ENCODE measurements at places on chromosomes 1 and 21.

- no peak for DNase-seq
Observed at GRCh38 chr1:200217703-200218102, 190.2 kb downstream of the NR5A2 start.

DNA sequence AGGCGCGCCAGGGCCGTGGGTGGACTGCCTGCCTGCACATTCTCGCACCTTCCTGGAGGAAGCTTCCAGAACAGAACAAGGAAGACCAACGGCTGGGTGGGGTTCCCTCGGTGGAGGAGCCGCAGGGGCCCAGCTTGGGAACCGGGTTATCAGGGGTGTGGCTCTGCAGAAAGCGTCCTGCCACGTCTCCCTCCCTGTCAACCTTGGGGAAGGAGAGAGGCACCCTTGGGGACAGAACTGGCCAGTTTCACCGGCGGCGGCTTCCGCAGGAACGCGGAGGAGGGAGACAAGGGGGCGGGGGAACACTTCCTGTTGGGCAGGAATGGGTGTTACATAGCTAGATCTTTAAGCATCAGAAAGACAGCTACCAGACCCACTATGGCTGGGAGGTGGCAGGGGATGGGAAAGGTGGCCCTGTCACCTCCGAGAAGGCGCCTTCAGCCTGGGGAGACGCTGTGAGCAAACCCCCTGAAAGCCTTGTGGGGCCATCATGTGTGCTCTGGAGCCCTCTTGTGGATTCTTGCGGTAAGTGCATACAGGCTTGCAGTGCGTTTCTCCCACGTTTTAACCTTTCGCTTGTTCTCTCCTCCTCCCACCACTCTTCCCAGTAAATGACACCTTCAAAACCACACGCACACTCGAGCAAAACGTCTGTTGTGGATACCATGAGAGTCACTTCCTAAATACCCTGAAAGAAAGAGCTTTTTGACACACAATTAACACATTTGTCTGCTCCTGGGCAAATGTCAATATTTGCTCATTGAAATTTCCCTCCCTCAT is 3.8 kb upstream of the PLEKHA6 start:
- DNase-seq = peak; percentile 73

DNA sequence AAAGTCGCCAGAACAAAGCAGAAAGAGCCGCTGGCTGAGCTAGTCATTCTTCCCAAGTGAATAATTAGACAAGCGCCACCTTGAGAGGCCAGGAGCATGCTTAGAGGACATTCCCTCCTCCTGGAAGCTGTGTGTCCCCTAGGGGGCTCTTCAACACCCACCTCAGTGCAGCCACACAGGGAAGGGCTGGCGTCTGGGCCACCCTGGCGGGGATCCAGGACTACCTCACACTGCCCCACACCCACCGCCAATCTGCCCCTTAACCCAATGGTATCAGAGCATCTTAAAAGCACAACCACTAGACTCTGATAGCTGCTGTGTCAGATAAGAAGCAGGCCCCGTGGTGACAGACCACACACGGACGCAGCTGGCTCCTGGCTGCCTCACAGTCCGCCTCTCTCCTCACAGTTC is 24.9 kb downstream of the SETD4 start:
- DNase-seq = no peak

GRCh38 chr1:197618061-197618460 is 157.2 kb downstream of the DENND1B start:
- DNase-seq = no peak

- DNase-seq = no peak
Observed at GRCh38 chr21:44303490-44303981, 3.7 kb downstream of the PFKL start.

DNA sequence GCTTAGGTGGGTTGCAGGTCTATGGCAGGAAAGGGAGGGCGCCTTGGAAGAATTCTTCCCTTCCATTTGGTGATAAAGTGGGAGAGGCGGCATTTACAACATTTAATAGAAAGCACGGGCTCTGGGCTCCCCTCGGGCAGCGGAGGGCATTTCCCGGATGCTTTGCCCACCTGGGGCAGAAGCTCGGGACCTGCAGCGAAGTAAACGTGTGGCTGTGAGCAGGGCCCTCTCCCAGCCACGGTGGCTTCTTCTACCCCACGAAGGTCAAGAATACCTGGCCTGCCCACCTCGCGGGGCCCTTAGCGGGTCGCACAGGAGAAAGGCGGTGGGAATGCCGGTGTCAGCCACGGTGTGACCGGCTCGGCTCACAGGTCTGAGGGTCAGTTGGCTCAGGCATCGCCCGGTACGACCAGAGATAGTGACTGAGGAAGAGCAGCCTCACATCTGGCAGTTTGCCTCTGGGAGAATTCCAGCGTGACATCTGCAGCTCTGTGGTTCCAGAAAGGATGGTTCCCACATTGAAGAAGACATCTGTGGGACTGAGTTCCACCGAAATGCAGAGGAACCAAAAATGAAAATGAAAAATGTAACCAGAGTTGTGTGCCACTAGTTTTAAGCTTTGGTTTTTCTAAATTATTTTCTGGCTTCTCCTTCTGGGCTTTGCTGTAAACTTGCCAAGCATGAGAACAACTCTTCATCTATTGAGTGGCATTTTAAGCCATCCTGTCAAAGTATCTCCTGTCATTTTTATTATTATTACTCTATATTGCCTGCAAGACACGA is 720 bp upstream of the F3 start:
- DNase-seq = no peak

DNA sequence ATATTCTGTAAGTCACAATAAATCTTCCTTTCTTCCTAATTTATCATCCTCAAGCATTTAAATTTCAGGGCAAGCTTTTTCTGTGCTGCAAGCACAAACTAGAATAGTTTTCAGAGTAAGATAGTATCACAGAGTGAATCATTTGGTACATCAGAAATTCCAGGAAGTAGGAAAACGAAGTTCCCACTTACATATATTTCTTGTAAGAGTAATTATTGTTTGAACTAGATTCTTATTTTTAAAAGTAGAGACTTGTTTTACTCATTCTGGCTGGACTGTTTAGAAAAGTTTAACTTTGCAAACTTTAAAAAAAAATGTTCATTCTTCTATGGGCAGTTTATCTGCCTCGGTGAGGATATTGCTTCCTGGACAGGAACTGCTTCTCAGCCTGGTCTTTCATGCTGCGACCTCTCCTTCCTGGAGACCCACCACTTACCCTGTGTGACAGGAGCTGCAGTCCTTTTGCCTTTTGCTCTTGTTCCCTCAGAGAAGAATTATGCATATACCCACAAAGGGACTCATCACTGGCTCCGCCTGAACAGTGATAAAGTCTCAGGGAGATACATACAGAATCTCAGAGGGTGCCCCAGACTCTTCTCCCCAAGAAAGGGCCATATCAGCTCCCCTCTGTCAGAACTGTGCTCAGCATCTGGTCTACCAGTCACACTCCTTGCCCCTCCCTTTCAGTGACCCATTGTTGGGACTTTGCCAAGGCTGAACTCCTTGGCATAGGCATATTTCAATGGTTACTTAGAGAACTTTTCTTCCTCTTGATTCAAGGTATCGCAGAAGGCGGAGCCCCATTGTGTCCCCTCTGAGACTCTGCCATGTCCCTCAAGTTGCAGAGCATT is 102.7 kb upstream of the CD55 start:
- no peak for DNase-seq

GRCh38 chr1:84505493-84506001 is 639 bp upstream of the SPATA1 start:
- DNase-seq = peak; percentile 69

DNA sequence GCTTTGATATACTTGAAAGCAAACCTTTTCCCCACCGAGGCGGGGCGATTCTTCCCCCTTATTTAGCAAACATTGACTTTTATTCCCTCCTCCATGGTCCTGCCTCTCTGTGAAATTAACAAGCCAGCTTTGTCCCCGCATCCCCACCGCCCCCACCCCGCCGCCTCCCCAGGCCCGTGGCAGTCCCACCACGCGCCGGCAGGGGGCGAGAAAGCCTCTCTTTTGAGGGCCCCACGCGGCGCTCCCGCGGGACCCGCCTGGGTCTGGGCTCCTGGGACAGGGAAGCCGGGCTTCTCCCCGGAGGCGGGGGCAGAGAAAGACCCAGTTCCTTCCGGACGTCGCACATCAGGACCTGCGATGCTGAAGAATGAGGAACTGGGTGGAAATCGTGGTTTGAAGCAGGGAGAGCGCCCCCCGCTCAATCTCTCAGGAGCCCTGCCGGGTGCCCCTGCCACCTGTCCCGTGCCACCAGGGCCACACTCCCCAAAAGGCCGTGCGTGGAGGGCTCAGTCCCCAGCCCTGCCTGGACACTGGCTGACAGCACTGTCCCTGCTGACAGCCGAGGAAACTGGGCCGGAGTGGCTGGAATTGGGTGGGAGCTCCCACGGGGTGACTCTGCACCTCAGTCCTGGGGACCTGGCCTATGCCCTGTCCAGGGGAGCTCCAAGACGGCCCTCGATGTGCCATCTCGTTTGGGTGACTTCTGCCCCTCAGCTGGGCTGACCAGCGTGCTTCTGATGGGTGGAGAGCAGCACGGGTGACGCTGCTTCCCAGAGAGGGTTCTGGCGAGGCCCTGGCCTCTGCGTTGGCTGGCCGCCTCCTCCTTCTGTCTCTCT is 8.6 kb upstream of the ACTRT2 start:
- no peak for DNase-seq

DNA sequence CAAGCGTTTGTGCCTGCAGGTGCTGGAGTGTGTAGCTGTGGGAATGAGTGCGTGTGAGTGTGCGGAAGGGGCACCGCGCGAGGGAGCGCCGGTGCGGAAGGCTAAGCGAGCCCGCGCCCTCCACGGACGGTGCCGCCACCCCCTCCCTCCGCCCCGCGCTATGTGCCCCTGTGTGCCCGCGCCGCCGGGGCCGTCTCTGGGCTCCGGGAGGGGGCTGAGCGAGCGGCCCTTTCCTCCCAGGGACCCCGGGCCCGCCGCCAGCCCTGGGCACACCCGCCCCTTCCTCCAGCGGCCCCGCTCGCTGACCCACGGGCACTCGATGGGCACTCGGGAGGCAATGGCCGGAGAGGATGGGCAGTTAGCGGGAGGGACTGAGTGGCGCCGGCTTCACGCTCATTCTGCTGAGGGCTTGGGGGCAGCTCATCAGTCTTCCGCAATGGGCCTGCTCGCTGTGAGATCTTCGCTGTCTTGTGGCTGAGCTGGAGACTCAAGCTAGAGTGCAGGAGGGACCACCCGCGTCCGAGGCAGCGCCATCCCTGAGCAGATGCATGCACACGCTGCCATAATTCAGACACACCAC is 8.6 kb upstream of the ADGRB2 start:
- DNase-seq = no peak

- DNase-seq = no peak
Observed at GRCh38 chr1:2509589-2509988, 16.8 kb downstream of the PANK4 start.

- no peak for DNase-seq
Observed at GRCh38 chr1:5390504-5390903, 601.7 kb downstream of the NPHP4 start.

DNA sequence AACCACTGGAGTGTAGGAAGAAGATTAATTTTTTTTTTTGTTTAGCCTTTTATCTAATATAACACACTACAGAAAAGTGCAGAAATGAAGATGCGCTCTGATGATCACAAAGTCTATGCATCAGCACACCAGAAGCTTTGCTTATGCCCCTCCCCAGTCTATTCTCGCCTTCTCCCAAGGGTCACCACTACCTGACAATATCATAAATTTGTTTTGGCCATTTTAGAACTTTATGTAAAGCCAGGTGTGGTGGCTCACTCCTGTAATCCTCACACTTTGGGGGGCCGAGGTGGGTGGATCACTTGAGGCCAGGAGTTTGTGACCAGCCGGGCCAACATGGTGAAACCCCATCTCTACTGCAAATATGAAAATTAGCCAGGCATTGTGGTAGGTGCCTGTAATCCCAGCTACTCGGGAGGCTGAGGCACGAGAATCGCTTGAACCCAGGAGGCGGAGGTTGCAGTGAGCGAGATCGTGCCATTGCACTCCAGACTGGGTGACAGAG is 231.3 kb downstream of the FOXD2 start:
- DNase-seq = no peak

- no peak for DNase-seq
Observed at GRCh38 chr21:36023092-36023480, 37.2 kb downstream of the SETD4 start.

DNA sequence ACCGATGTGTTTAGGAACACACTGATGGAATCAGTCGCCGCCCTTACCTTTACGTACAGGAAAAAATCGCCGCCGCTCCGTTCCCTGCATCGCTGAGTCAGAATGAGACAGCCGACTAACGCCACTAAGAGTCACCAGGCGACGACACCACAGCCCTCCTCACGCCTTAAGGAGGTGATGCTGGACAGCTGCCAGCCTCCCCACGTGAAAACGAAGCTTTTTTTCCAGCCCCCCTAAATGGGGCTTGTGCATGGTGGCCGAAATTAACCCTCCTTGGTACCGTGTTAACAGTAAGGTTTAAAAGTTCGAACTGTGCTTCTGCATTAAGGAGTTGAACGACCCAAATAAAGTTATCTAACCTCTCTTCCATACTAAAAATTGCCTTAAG is 511 bp downstream of the DNTTIP2 start:
- DNase-seq = peak; percentile 5

- DNase-seq = no peak
Observed at GRCh38 chr1:240086726-240087125, 5.0 kb upstream of the FMN2 start.
